Activated gamma-delta T cell (primary cell): ENCODE measurements at places on chromosomes 4 and X.

GRCh38 chr4:39617534-39617933 lies 21.1 kb downstream of the SMIM14 start:
- no peak for DNase-seq

- DNase-seq, result no peak
Measured at GRCh38 chr4:14299166-14299565, 671.6 kb upstream of the BOD1L1 start.

GRCh38 chrX:19086102-19086772 lies 36.0 kb downstream of the ADGRG2 start:
- no peak for DNase-seq

- DNase-seq, result no peak
Measured at GRCh38 chr4:163901319-163901718, 406.8 kb downstream of the TMA16 start.

GRCh38 chr4:142838778-142839177 lies 7.3 kb downstream of the INPP4B start:
- no peak for DNase-seq

DNA sequence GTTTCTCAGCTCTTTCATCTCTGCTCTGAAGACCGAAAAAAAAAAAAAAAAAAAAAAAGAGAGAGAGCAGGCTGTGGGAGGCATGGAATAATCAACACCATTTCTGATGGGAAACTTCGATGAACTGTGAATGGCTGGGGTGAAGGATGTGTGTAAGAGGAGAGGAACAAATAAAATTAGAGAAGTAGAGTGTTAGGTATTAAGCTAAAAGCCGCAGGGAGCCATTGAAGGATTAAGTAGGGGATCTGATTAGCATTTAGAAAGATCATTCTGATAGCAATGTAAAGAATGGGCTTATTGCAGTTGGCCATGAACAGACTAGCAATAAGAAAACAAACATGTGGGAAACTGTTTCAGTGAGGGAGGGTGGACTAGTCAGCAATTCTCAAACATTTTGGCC lies 33.6 kb upstream of the JADE1 start:
- DNase-seq, result no peak

GRCh38 chr4:24241511-24241910 lies 342.8 kb downstream of the DHX15 start:
- no peak for DNase-seq

GRCh38 chr4:43837171-43837570 lies 611.4 kb downstream of the KCTD8 start:
- no peak for DNase-seq

DNA sequence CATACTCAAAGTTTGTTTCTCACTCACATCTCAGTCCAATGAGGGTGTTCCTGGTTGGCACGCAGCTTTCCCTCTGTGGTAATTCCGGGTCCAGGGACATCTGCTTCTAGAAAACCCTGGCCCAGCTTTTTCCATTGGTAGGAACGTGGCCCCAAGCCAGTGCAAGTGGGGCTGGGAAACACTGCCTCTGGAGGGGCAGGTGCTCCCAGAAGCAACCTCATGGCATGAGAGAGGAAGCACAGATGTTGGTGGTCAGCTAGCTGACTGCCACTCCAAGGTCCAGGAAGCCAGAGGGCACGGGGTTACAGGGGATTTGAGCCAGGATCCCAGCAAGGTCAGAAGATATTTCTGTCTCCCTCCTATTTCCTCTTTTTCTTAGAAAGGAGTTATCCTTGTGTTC lies 47.5 kb downstream of the DCTD start:
- DNase-seq, result no peak

GRCh38 chr4:155735496-155735895 lies 23.3 kb upstream of the GUCY1B1 start:
- DNase-seq, result no peak

DNA sequence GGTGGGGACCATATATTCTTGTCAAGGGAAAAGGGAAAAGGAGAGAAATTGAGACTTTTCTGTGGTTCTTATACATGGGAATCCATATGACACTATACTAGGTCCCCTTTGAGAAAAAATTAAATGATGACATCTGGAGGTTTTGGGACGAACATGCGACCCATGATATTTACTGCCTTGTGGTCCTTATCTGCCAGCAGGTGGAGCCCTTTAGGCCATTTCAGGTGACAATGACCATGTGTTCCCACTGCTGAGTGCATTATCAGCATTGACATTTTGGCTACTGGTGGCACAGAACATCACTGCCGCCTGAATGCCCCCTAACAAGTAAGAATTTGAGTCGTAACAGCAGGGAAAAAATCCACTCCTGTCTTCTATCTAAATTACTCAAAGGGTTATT lies 843.4 kb downstream of the FSTL5 start:
- no peak for DNase-seq

GRCh38 chr4:138118270-138118669 lies 123.9 kb downstream of the SLC7A11 start:
- DNase-seq, result no peak

DNA sequence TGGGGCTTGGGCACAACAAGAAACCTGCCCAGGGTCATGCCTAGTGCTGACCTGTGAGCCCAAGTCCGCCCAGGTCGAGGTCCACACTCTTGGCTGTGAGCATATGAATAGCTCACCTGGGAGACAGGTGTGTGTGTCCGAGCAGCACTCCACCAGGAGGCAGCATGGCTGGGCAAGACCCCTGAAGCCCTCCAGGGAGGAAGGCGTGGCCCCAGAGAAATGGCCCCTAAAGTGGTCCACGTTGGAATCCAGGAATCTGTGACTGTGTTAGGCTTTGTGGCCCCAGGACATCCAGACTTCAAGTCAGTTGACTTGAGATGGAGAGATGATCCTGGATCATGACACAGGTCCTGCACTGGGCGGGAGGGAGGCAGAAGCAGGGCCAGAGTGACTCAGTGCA lies 138.8 kb downstream of the CPZ start:
- DNase-seq, result no peak

DNA sequence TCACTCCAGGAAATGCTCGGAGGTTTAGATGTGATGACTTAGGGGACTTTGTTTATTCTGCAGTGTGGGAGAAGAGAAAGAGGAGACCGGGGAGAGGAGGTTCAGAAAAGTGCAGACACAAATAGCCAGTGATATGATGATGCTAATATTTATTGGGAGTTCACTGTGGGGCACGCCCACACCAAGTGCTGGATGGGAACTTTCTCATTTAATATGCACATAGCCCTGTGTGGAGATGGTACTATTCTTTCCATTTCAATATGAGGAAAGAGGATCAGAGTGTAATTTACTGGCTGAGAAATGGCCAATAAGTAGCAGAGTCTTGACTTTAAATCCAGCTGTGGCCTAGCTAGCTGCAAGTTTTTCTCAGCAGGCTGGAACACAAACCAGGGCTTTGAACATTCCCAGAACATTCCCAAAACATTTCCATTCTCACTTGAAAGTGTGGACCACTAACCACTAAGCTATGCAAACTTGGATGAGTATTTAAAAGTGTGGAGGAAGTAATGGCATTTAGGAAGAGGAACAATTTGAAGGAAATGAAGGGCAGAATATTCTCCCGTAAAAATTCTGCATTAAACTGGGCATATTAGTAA lies 231.7 kb downstream of the HS3ST1 start:
- no peak for DNase-seq

DNA sequence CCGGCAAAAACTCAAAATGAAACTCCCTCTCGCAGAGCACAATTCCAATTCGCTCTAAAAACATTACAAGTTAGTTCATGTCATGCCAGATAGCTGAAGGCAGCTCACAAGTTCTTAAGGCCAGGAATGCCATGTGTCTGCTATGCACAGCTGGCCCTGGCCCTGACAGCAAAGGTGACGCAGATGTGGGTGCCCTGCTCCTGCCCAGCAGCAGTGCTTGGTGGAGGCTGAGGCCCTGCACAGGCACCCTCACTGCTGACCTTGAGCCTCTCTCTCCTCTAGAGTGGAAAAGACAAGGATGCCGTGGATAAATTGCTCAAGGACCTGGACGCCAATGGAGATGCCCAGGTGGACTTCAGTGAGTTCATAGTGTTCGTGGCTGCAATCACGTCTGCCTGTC lies 2.9 kb downstream of the S100P start:
- no peak for DNase-seq

GRCh38 chr4:169611157-169611556 lies 1.2 kb downstream of the NEK1 start:
- no peak for DNase-seq

DNA sequence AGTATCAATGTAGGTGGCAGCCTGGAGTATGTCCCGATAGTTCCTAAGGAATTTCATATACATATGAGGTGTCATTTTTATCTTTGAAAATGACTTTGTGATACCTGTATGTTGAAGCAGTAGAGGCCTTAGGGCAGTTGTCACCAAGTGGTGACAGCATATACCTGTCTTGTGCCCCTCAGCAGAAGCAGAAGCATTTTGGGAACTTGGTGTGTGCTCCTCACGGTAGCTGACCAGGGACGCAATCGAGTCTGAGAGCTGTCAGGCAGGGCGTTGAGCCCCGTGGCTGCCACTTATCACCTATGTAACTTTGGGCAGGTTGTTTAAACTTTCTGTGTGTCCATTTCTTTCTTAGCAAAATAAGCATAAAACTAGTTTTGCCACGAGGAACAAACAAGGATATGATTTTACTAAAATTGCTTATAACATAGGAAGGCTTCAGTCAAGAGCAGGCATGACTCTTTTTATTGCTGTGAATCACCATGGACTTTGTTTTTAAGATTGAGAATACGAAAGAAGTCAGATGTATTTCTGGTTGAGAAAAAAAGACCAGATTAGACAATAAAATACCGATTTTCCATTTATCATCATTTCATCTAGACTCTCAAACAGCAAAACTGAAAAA lies 161.5 kb downstream of the CPE start:
- no peak for DNase-seq

DNA sequence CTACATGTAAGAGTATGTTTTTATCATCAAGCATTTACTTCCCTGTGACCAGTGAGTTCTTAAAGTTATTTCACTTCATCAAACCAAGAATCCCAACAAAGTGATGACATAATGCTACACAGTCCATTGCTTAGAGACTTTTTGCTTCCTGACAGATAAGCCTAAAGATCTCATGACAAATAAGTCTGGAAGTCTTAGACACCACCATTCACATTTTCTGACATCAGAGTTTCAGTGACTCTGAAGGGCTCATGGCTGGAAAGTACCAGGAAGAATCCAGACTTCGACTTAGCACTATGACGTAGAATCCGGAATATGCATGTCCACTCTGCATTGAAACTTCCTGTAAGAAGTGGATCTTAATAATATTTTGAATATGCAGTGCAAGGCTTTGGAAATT lies 53.7 kb downstream of the CLDN22 start:
- DNase-seq, result no peak

DNA sequence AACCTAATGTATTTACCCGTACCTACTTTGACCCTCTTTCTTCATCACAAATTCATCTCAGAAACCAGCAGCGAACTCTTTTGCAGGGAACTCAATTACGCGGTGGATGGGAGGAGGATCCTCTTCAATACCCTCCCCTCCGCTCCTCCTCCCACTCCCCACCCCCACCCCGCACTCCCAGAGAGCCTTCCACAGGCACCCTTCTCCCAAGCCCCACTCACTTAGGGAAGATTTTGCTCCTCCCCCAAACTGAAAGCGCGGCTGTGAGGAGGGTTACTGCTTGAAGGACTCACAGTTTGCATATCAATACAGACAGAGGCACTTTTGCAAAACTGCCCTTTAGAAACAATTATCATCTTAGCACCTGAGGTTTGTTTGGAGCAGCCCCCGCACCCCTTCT lies 960 bp upstream of the IL1RAPL1 start:
- no peak for DNase-seq

- no peak for DNase-seq
Measured at GRCh38 chr4:159145318-159145991, 42.6 kb downstream of the RAPGEF2 start.

- DNase-seq, result no peak
Measured at GRCh38 chrX:107565931-107566603, 62.2 kb upstream of the PRPS1 start.

- no peak for DNase-seq
Measured at GRCh38 chrX:9897761-9898161, 69.4 kb upstream of the CLDN34 start.

GRCh38 chr4:74840936-74841509 lies 46.7 kb upstream of the BTC start:
- no peak for DNase-seq

- no peak for DNase-seq
Measured at GRCh38 chrX:129945131-129945530, 37.3 kb upstream of the BCORL1 start.

DNA sequence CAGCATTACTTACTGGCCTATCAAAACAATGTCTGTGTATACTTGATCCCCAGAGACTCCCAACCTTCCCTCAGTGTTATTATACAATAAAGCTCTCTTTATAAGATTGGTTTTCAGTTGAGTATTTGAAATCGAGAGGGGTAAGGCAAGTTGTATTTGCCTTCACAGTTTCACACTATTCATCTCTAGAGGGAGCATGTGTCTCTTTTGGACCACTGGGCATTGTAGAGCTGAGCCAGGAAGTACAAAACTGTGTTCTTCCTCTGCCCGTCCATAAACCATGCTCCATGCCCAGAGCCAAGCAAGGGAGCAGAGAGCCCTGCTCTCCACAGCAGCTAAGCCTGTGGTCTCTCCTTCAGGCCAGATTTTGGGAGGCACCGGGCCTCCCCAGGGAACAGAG lies 61.5 kb upstream of the HHIP start:
- no peak for DNase-seq

- no peak for DNase-seq
Measured at GRCh38 chr4:117549524-117549923, 464.1 kb upstream of the TRAM1L1 start.

- DNase-seq, result no peak
Measured at GRCh38 chrX:24243692-24244091, 70.2 kb downstream of the SUPT20HL2 start.

DNA sequence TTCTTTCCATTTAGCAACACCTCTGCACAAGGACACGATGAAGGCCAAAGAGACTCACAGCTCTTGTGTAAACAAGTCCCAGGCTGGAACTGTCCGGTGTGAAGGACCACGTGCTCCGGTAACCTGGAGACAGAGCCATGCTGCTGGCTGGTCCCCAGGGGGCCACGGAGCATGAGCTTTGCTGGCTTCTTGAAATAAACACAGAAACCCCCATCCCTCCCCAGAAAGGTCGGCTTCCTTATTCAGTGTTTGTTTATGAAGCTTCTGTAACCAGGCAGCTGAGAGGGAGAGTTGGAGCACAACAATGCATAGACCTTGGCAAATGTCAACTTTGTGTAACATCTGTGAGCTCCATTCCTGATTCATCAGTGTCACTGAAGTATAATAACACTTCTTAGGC lies 109.4 kb downstream of the GPR143 start:
- no peak for DNase-seq

GRCh38 chr4:1410491-1411325 lies 4.5 kb upstream of the NKX1-1 start:
- DNase-seq, result no peak

GRCh38 chr4:2154215-2154740 lies 87.6 kb downstream of the HAUS3 start:
- DNase-seq, result no peak

DNA sequence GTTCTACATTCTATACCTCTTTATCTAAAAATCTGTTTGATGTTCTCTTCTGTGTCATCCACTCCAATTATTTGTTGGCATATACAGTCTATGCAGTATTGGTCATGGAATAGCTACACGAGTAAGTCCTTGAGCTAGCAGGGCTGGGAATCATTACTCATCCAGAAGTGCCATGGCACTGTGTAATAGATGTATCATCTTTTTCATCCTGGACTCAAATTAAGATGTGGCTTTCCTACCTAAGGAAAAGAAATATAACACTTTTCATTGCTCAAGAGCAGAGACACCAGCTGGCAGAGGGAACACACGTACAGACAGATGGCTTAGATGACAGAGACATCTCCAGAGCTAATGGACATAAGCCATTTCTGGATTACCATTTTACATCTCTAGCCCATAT lies 159.8 kb downstream of the FAM13A start:
- no peak for DNase-seq

- no peak for DNase-seq
Measured at GRCh38 chrX:145552643-145553042, 265.0 kb upstream of the SLITRK2 start.
